Posterior vena cava (tissue), 2 donors: ENCODE measurements at places on chromosomes 2 and 18. TPM values are rescaled to one million over a fixed set of nuclear protein-coding genes. Genes with fewer than 3 reads are reported as not detected.

LYPD6 gene
- total RNA-seq: 0.38 TPM

GRCh38 chr2:109597283-109597682 is 16.5 kb downstream of the SEPTIN10 start:
- DNase-seq: no peak

- DNase-seq: no peak
Measured at GRCh38 chr2:169561364-169561763, 12.3 kb downstream of the FASTKD1 start.

DNA sequence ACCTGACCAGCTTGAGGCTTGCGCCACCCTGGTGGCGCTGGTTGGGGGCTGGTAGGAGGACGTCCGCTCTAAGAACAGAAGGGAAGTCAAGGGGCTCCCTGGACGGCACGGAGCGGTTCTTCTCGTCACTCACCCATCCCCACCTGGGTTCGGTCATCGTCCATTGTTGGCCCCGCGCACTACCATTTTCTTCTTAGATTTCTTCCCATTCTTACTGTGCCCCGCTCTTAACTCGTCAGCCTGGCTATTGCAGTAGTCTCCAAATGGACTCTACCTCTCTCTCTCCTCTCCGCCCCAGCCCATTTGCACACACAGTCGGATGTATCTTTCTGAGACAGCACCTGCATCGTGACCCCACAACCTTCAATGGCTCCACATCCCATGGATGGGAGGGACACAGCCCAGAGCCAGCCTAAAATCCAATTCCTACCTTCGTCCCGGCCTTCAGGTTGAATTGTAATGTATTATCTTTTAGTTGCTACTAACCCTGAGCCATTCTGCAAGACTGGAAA is 814 bp upstream of the RAB1A start:
- DNase-seq: no peak

DNA sequence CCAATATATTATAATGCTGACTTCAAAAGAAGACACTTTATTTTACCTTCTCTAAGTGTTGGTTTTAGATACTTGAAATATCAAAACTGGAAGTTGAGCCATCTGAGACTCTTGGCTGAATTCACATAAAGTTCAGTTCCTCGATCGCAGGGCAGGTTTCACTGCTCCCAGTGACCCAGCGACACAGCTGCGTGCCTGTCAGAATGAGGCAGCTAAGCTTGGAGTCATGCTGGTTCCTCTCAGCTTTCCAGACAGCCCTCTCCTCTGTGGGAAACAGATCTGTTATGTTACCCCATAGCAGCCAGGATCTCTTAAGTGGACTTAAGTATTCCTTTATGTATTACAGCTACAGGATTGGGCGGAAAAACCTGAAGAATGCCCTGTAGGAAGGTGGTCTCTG is 142.8 kb upstream of the ALPP start:
- DNase-seq: no peak

- no peak for DNase-seq
Measured at GRCh38 chr2:158131483-158131912, 29.8 kb downstream of the UPP2 start.

DNA sequence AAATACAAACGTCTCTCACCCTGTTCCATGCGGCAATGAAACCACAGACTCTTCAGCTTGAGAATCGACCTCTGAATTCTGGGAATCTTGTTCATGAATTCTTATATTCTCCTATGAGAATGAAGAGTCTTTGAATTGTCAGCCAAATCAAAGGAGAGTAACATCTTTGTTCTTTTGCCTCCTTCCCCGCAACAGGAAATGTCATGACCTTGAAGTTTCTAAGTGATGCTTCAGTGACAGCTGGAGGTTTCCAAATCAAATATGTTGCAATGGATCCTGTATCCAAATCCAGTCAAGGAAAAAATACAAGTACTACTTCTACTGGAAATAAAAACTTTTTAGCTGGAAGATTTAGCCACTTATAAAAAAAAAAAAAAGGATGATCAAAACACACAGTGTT is 21.8 kb downstream of the TNFAIP6 start:
- no peak for DNase-seq

GRCh38 chr2:32900246-32900973 is 46.3 kb upstream of the LTBP1 start:
- DNase-seq: no peak

GRCh38 chr2:68031542-68032160 is 31.2 kb downstream of the C1D start:
- DNase-seq: no peak

- DNase-seq: no peak
Measured at GRCh38 chr18:67260841-67261240, 255.7 kb downstream of the DSEL start.

DNA sequence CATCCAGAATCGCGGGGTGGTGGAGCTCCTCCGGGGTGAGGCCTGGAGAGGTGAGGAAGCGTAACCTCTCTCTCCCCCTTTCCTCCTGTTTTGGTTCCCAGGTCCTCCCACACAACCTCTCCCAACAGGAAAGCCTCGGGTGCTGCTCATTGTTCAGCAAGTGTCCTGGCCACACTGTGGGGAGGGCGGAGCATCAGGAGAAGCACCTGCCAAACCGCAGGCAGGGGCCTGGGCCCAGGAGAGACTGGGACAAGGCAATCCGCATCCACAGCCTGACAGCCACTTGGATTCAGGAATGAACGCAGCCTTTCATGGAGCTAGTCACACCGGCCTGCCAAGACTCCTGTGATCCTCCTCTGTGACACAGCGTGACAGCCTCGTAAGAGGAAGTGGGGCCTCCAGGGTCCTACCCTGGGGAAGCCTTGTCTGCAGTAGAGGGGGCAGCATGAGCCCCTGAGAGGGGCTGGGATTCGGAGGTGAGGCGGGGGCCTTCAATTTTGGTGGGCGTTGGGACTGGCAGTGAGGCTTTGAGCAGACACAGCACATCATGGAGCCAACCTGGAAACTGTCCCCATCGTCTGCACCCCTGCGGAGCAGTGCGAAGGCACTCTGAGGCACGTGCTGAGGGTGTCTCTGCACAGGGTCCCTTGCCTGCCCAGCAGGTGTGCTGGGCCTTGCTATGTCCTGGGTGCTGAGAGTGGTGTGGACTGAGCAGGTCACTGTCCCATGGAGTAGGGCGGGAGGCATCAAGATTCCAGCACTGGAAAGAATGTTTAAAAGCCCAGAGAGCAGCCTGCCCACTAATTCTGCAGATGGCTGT is 62.2 kb downstream of the EDAR start:
- DNase-seq: peak; percentile 68

REG1B gene
- 3.4 TPM for total RNA-seq

CFAP53 gene
- not detected for total RNA-seq

SATB2 gene
- 9.0 TPM for total RNA-seq

GRCh38 chr2:65999796-66000195 is 435.1 kb upstream of the MEIS1 start:
- DNase-seq: no peak

RAD51AP2 gene
- total RNA-seq: not detected

SLC9A2 gene
- total RNA-seq: not detected

GRCh38 chr2:43326101-43326825 is 99.9 kb upstream of the ZFP36L2 start:
- no peak for DNase-seq

- DNase-seq: no peak
Measured at GRCh38 chr2:176161825-176162626, 4.9 kb downstream of the HOXD3 start.

- no peak for DNase-seq
Measured at GRCh38 chr2:234249873-234250272, 199.4 kb downstream of the SPP2 start.

- no peak for DNase-seq
Measured at GRCh38 chr2:18791172-18791797, 201.9 kb upstream of the NT5C1B start.

GRCh38 chr2:85929096-85930050 is 40.6 kb upstream of the ST3GAL5 start:
- no peak for DNase-seq

DNA sequence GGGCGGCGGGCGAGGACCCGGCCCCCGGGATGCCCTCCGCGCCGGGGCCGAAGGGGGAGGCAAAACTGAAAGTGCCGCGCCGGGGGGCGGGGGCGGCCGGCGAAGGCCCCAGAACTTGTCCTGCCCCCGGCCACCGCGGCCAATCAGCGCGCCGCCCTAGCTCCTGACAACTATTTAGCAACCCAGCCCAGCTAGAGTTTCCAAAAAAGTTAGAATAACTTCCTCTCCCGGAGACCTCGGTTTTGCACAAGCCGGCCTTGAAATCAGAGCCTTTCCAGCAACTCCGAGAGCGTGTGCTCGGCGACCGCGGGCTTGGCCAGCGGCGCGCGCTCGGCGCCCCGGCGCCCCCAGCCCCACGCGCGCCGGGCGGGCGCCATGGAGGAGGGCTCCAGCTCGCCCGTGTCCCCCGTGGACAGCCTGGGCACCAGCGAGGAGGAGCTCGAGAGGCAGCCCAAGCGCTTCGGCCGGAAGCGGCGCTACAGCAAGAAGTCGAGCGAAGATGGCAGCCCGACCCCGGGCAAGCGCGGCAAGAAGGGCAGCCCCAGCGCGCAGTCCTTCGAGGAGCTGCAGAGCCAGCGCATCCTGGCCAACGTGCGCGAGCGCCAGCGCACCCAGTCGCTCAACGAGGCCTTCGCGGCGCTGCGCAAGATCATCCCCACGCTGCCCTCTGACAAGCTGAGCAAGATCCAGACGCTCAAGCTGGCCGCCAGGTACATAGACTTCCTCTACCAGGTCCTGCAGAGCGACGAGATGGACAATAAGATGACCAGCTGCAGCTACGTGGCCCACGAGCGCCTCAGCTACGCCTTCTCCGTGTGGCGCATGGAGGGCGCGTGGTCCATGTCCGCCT is at the start of gene TWIST2:
Gene TWIST2 (plus strand): TSS at position 245 of the 850 bp plus-strand sequence. CDS start 131 bp downstream, at position 376.
- peak; percentile 93 for DNase-seq

DNA sequence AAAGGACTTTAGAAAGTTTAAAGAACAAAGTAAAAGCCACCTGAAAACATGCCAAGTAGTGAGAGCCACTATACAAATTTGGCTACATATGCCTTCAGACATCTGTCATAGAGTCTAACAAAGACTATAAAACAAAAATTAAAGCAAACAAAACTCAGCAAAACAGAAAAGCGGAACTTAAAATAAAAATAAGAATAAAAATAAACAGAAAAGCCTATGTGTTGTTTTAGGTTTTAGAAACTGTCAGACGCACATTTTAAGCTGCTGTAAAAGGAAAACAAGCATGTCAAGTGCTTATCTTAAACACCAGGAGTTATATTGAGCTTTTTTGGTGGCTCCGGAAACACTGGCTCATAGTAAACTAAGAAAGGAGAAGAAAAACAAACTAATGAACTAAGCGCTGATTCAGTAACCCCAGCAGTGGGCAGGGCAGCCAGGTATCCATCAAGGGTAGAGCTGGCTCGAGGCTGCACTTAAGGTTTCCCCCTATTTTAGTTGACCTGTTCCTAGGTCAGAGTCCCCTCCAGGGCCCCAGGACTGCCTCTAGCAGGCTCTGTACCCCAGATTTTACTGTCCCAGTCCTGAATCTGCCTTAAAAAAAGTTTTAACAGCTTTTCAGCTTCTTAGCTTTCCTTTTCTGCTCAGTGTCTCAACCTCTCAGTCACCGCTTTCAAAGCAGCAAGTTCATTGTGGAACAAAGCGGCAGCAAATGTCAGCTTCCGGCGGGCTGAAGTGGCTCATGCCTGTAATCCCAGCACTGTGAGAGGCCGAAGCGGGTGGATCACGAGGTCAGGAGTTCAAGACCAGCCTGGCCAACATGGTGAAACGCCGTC is 15.4 kb upstream of the RMC1 start:
- no peak for DNase-seq

- peak; percentile 41 for DNase-seq
Measured at GRCh38 chr2:217993138-217993537, 9.7 kb downstream of the TNS1 start.

ALPI gene
- not detected for total RNA-seq

IL36A gene
- not detected for total RNA-seq

DNA sequence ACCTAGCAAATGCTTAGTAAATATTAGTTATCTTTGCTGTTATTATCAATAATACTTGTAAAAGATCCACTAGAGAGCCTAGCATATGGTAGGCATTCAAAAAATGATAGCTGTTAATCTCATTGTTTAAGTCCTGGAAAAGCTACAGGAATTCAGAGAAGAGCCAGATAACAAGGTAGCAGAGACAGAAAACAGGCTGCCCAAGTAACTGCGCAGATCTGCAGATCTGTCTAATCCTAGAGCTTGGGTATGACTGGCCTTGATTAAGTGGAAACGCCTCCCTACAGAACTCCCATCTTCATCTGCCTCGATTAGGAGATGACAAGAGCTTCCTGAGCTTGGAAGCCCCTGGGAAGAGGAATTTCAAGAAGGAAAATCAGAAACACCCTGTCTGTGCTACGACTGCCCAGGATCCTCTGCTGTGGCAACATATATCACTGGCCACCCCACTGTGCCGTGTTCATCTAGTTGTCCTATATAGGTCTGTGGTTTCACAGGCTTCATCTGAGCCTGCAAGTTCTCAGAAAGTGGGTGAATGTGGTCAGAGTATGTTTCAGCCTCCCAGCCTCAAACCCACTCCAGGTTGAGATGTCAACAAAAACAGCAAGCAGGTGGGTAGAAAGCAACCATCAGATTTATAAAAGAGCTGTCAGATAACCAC is 151.5 kb upstream of the PKDCC start:
- DNase-seq: no peak

INPP5D gene
- total RNA-seq: 14.0 TPM

- DNase-seq: no peak
Measured at GRCh38 chr2:101295895-101296294, 12.6 kb downstream of the RNF149 start.

DNA sequence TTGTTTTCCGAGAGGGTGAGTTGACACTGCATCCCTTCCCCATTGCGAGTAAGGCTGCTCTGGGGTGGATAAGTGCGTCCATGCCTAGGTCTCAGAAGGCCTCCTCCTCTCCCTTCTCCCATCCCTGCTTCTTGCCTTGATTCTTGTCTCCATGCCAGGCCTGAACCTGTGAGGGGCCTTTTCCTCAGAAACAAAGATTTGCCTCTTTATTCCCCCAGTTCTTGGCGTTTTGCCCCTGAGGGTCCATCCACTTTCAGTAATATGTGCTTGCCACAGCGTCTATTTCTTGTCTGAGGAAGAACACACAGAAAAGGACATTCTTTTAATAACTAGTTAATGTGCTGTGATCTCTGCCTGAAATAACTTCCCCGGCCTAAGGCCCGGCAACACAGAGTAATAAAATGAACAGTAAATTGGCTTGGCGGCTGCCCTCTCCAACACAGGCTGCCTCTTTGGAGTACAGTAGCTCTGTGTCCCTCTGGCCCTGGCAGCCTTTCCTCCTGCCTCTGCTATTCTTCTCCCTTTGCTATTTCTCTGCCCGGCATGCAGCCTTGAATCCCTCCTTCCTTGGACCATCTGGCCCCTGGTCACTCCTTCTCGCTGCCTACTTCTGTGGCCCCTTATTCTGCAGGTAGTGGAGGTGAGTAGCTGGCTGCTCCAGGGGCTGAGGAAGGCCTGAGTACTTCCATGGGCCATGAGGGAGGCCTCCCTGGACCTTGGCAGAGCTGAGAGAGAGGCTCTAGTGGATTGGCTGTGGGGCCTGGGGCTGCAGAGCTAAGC is 4.4 kb downstream of the EHD3 start:
- DNase-seq: no peak

DNA sequence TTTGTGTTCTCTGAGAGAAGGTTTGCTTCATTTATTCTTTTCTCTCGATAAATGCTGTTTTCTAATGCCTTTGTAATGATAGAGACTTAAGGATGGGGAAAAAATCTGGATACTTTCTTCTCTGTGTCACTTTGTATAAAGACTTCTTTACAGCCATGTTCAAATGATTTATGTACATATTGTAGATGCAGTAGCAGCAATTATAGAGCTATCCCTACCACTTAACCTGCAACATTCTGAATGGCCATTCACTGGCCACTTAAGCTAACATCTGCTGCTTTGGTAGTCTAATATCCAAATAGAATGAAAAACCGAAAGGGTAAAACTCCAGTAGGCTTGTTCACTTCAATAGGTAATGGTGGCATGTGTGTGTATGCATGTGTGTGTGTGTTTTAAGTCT is 97.8 kb downstream of the CSRNP3 start:
- no peak for DNase-seq

GRCh38 chr2:151338115-151338514 is 19.3 kb upstream of the TNFAIP6 start:
- no peak for DNase-seq

VWA3B gene
- total RNA-seq: not detected
